H1 (cell line): ENCODE measurements at places on chromosomes 1 and 21.

DNA sequence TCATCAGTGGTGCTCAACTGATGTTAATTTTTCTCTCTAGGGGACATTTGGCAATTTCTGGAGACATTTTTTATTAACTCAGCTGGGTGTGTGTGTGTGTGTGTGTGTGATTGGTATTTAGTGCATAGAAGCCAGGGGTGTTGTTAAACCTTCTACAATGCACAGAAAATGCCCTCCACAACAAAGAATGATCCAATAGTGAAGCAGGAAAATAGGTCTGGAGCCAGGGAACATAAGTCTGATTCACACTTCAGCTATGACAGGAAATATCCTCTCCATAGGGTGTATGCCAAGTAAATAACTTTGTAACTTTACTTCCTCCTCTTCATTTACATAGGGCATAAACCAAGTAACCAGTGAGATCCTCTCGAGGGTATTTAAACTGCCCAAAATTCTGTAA is 25.1 kb upstream of the TMEM61 start:
- DNase-seq, result no peak

DNA sequence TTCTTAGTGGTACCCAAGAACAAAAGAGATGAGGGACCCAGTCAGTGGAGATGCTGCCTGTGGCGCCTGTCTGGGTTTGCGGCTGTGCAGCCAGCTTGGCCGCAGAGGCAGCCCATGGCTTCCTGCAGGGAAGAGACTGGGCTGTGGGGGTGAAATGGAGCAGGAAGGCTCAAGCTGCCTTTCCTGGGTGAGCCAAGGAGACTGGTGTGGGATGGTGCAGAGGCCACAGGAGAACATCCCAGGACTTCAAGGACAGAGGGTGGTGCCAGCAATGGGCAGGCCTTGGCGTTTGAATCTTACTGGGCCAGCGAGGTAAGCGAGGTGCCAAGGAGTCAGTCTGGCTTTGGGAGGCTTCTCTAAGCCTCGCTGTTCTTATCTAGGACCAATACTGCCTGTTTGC is 26.4 kb downstream of the KCNA10 start:
- no peak for DNase-seq

- peak; percentile 64 for DNase-seq
These were observed 14.0 kb upstream of the ALX3 start for GRCh38 chr1:110084227-110085078.

GRCh38 chr1:65791801-65792668 is 660 bp upstream of the PDE4B start:
- DNase-seq, result no peak

DNA sequence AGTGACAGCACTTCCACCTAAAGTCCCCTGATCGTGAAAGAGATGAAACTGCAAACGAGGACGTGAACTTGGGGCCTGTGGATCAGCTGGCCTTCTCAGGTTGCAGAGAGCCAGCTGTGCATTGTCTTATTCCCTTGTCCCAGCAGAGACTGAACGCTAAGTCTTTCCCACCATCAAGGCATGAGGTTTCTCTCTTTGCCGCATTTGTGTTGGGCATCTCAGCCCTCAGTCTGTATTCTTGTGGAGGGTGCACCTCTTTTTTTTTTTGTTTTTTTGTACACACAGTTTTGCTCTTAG is 71.4 kb downstream of the KIF26B start:
- no peak for DNase-seq

DNA sequence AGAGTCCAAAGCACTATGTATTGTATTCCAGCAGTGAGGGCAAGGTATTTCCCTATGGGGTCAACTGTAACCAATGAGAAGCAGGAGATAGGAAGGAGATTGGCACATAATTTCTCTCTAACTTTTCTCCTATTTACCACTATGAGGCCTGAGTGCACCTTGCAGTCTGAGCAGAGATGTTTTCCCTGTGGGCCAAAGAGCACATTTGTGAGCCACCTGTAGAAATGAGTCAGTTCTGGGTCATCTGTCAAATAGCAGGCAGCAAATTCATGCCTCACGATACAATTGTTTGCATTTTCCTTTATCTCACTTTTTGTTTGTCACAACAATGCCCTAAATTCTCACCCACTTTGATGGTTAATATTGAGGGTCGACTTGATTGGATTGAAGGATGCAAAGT is 547.2 kb upstream of the NCAM2 start:
- no peak for DNase-seq
